ENCODE measurements at places on chromosomes 2 and 18. TPM values are rescaled to one million over a fixed set of nuclear protein-coding genes. Genes with fewer than 3 reads are reported as not detected.

GRCh38 chr2:222671259-222672067 is at the start of gene MOGAT1:
Gene MOGAT1, plus strand, starts transcription at chr2:222671658. Its CDS starts 128 bp downstream, at chr2:222671786.
- H3K4me1 ChIP-seq: peaks cover 13% of the 10 kb centered on the region
- H3K27ac ChIP-seq: peak within 1 kb of the TSS; percentile 46
- H3K36me3 ChIP-seq: no peaks in the 10 kb centered on the region
- H3K4me3 ChIP-seq: peak within 1 kb of the TSS; percentile 57
- peaks cover 11% of the 10 kb centered on the region for H3K27me3 ChIP-seq
- DNase-seq: peak; percentile 76

- no peaks in the 10 kb centered on the region for H3K4me1 ChIP-seq
- H3K27ac ChIP-seq: no peak overlapping the region
- no peaks in the 10 kb centered on the region for H3K27me3 ChIP-seq
- DNase-seq: no peak
Measured at GRCh38 chr2:127305990-127306585, 12.1 kb upstream of the ERCC3 start.

- peaks cover 44% of the 10 kb centered on the region for H3K27me3 ChIP-seq
- no peak overlapping the region for H3K4me3 ChIP-seq
- H3K36me3 ChIP-seq: no peaks in the 10 kb centered on the region
- no peak for DNase-seq
Measured at GRCh38 chr18:72542342-72542741, 1.8 kb downstream of the CBLN2 start.

DNA sequence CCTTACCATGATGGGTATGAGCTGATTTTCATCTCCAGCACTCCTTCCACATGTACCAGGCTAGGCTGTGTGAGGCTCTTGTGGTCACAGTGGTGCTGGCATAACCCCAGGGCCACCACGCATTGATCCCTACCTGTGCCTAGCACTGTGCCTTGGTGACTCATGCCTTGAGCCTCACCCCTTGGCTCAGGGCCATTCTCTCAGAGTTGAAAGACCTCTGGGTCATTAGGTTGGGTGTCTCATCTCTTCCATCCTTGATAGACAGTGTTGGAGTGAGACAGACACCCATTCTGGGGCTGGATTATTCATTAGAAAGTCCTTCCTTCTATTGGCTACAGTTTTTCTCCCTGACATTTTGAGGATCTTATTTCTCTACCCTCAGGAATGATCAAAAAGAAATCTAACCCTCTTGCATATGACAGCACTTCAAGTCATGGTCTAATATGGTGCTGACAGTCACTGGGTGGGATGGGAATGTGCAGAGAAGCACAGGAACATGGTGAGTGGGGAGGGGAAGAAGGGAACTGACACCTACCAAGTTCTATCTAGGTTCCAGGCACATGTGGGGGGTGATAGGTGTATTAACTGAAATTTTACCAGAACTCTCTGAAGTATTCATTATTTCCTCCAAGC is 41.3 kb downstream of the DYSF start:
- H3K4me1 ChIP-seq: peaks cover 2% of the 10 kb centered on the region
- no peak overlapping the region for H3K4me3 ChIP-seq
- no peaks in the 10 kb centered on the region for H3K36me3 ChIP-seq
- DNase-seq: no peak
- no peak overlapping the region for H3K27ac ChIP-seq

DNA sequence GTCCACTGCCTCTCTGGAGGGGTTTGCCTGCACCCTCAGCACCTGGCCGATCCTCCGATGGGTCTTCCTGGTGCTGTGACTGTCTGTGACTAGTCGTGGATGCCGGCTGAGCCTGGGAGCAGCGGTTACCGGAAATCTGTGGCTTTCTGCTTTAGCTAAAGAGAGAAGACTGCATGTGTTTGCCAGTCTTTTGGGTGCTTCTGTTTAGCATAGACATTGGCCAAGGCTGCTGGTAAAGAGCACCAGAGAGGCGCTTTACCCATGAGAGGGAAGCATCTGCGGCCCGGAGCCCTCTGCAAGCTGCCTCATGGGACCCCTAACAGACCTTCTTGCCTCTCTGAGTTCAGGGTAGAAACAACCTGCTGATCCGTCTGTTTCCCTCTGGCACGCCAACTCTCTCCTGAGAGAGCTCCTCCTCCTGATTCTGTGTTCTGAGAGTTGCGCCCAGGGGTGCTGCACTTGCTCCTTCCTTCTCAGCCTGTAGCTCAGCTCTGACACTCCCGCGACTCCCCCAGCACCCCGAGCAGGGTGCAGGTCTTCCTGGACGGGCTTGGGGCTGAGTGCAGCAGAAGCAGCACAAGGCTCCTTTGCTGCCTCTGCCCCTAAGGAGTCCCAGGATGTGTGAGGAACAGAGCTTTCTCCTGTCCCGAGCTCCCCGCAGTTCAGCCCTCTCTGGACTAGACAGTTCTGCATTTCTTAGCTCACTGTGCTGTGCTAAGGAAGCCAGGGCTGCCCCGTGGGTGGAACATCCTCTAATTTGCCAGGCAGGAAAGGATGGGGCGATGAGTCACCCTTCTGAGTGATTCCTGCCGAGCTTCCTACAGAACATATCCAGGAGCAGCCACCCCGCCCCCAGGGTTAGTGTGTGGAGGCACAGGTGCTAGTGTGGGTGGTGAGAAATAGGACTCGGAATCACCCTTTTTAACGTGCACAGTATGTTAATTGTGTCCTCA is 203.2 kb downstream of the SH3RF3 start:
- H3K4me3 ChIP-seq: peak overlapping the region; percentile 29
- H3K4me1 ChIP-seq: peaks cover 67% of the 10 kb centered on the region
- no peaks in the 10 kb centered on the region for H3K27me3 ChIP-seq
- H3K27ac ChIP-seq: peak overlapping the region; percentile 83
- H3K36me3 ChIP-seq: no peaks in the 10 kb centered on the region
- peak; percentile 86 for DNase-seq

GRCh38 chr2:148023861-148024260 is 3.0 kb downstream of the MBD5 start:
- H3K4me1 ChIP-seq: peaks cover 37% of the 10 kb centered on the region
- DNase-seq: no peak
- H3K4me3 ChIP-seq: no peak overlapping the region

GRCh38 chr18:56538746-56539145 is 99.6 kb downstream of the TXNL1 start:
- no peaks in the 10 kb centered on the region for H3K36me3 ChIP-seq
- H3K27ac ChIP-seq: no peak overlapping the region
- no peak for DNase-seq
- H3K4me3 ChIP-seq: no peak overlapping the region

- H3K4me3 ChIP-seq: no peak overlapping the region
- H3K4me1 ChIP-seq: no peaks in the 10 kb centered on the region
- no peak overlapping the region for H3K27ac ChIP-seq
Measured at GRCh38 chr2:219429958-219430606, 4.6 kb upstream of the SPEG start.

- DNase-seq: no peak
- H3K4me1 ChIP-seq: peaks cover 27% of the 10 kb centered on the region
- peak overlapping the region; percentile 75 for H3K27ac ChIP-seq
- peak overlapping the region; percentile 63 for H3K4me3 ChIP-seq
- H3K36me3 ChIP-seq: no peaks in the 10 kb centered on the region
- H3K27me3 ChIP-seq: peaks cover 81% of the 10 kb centered on the region
Measured at GRCh38 chr2:176189681-176190641, 1.5 kb downstream of the HOXD1 start.

- no peaks in the 10 kb centered on the region for H3K4me1 ChIP-seq
- H3K4me3 ChIP-seq: no peak overlapping the region
- H3K27ac ChIP-seq: no peak overlapping the region
- peaks cover 6% of the 10 kb centered on the region for H3K36me3 ChIP-seq
Measured at GRCh38 chr2:205496370-205496769, 185.9 kb upstream of the NRP2 start.

DNA sequence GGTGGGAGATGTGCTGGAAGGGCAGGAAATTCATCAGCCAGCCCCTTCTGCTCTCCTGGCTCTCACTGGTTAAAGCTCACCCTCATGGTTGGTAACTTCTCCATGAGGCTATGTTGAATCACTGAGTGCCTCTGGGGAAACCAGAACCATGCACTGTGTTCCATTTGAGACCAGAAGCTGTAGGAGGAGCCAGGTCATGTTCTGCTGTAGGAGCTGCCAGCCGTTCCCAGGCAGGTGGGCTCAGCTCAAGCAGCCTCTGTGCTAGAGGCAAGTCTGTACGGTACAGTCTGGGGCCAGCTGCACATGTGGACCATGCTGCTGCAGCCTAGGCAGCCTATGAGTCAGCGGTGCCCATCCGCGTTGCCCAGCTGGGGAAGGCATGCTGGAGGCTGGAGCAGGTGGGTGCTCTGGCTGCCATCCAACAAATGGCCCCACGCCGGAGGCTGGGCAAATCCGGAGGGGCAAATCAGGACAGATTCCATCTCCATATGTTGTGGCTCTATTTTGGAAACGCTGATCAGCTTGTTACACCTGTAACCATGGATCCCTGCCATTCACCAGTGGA is 22.0 kb upstream of the KCNF1 start:
- no peaks in the 10 kb centered on the region for H3K36me3 ChIP-seq
- no peak for DNase-seq
- H3K27me3 ChIP-seq: peaks cover 9% of the 10 kb centered on the region
- H3K27ac ChIP-seq: no peak overlapping the region
- H3K4me3 ChIP-seq: no peak overlapping the region

DNA sequence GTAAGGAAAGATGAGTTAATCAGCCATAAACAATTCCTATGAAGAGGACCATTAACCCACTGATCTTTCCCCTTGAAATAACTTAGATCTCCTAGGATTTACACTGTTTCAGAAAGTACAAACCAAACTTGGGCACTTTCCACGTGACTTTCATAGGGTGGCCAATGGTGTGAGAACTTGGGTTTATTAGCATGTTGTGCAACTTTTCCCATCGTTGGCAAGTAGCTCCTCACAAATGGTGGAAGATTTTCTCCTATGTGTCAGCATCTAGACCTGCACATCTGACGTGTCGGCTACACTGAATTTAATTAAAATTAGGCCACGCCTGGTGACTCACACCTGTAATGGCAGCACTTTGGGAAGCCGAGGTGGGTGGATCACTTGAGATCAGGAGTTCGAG is 116.3 kb downstream of the GALNT1 start:
- no peaks in the 10 kb centered on the region for H3K27me3 ChIP-seq
- H3K4me3 ChIP-seq: no peak overlapping the region
- H3K36me3 ChIP-seq: peaks cover 31% of the 10 kb centered on the region
- no peak for DNase-seq

DNA sequence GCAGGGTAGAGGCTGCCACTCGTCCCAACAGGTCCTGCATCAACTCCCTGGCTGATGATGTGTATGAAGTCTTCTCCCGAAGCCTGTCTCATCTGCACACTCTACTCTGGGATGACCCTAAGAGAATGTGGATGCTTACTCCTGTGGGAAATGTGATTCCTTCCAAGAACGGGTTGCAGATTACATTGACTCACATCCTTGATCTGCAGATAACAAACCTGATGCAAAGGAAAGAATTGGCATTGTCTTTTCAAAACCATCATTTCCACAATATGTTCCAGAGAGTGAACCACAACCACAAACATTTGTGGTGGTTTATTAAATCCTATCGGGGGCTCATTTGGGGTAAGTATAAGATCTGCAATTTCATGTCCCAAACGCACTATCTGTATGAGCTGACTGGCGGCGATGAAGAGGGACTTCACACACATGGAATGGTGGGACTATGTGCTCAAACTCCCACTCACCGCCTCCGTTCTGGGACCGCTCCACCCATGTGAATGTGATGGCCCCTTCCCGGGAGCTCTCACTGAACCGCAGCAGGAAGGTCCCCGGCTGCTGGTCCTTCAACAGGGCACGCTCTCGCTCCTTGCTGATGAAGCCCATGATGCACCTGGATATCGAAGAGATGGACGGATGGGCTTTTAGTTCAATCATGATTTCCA is 35.5 kb downstream of the STAT1 start:
- no peak overlapping the region for H3K27ac ChIP-seq
- no peaks in the 10 kb centered on the region for H3K27me3 ChIP-seq
- no peak overlapping the region for H3K4me3 ChIP-seq
- H3K4me1 ChIP-seq: peaks cover 37% of the 10 kb centered on the region
- peaks cover 100% of the 10 kb centered on the region for H3K36me3 ChIP-seq

DNA sequence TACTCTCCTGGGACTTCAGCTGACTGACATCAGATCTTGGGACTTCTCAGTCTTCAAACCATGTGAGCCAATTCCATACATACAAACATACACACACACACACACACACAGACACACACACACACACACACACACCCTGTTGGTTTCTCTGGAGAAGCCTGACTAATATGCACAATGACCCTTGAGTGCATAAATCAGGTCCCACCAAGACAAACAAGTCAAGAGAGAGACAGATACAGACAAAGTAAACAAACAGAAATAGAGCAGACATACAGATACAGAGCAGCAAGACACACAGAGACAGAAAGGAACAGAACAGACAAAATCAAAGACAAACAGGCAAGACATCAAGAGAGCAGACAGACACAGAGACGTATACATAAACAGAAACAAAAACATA is 43.8 kb upstream of the DDX18 start:
- no peak overlapping the region for H3K4me3 ChIP-seq
- DNase-seq: no peak
- no peaks in the 10 kb centered on the region for H3K36me3 ChIP-seq
- H3K4me1 ChIP-seq: no peaks in the 10 kb centered on the region
- no peaks in the 10 kb centered on the region for H3K27me3 ChIP-seq

GRCh38 chr2:231604685-231605606 is 12.3 kb downstream of the TEX44 start:
- H3K4me3 ChIP-seq: peak overlapping the region; percentile 62
- DNase-seq: peak; percentile 99
- no peaks in the 10 kb centered on the region for H3K27me3 ChIP-seq
- H3K36me3 ChIP-seq: no peaks in the 10 kb centered on the region

The EFEMP1 gene
- total RNA-seq: 219 TPM

The PRSS56 gene
- not detected for total RNA-seq

The EMILIN2 gene
- 51.5 TPM for total RNA-seq

The GPR155 gene
- total RNA-seq: 6.2 TPM

The BOK gene
- total RNA-seq: 44.2 TPM

The UGT1A4 gene
- not detected for total RNA-seq

The CCDC195 gene
- not detected for total RNA-seq

The DAPL1 gene
- not detected for total RNA-seq

The CCDC74A gene
- 4.9 TPM for total RNA-seq

The AMER3 gene
- not detected for total RNA-seq
